ENCODE measurements at places on chromosomes 3 and 15.
A peak's percentile ranks its signal among the peaks of the same experiment; 100 is the strongest.

DNA sequence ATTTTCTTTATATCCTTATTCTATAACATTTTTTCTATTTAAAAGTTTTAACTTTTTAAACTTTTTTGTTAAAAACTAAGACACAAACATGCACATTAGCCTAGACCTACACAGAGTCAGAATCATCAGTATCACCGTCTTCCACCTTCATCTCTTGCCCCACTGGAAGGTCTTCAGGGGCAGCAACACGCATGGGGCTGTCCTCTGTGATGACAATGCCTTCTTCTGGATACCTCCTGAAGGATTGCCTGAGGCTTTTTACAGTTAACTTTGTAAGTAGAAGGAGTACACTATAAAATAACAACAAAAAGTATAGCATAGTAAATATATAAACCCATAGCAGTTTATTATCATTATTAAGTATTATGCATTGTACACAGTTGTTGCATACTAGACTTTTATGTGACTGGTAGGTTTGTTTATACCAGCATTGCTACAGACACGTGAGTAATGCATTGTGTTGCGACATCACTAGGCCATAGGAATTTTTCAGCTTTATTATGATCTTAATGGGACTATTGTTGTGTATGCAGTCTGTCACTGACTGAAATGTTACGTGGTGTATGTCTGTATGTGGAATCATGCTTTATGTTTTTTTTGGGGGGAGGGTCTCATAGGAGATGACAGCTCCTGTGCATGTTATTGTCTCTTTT lies 18.2 kb downstream of the ATP1B3 start:
- DNase-seq = peak; percentile 47

- no peak for DNase-seq
These were observed 73.4 kb downstream of the GTPBP8 start for GRCh38 chr3:113064183-113064582.

GRCh38 chr15:78662028-78662427 lies 21.0 kb upstream of the CHRNB4 start:
- no peak for DNase-seq

DNA sequence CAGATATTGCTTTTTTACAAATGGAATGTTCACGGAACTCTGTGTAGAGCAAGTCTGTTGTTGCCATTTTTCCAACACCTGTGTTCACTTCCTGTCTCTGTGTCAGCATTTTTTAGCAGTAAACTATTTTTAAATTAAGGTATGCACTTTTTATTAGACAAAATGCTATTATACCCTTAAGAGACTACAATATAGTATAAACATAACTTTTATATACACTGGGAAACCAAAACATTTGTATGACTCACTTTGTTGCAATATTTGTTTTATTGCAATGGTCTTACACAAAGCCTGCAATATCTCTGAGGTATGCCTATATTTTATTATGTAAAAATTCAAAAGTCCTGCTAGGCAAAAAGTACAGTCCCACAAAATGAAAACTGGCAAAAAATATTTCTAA lies 39.8 kb upstream of the FGF7 start:
- no peak for DNase-seq

GRCh38 chr3:122235147-122235546 lies 51.7 kb downstream of the CASR start:
- DNase-seq = no peak

DNA sequence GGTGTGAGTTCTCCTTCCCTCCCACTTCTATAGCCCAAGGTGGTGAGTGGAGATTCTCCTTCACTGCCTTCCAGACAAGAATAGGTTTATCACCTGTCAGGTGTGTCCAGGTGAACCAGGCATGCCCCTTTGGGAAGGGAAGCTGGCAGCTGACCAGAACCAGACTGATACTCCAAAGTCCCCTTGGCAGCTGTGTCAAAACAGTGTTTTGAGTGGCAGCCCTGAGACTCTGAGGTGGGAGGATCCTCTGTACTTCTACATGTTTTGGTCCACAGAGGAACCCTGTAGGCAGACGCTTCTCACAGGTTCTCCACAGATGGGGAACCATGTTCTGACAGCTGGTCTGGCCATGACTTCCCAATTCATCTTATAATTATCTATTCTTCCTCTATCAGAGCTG lies 30.1 kb downstream of the ISL2 start:
- DNase-seq = no peak

DNA sequence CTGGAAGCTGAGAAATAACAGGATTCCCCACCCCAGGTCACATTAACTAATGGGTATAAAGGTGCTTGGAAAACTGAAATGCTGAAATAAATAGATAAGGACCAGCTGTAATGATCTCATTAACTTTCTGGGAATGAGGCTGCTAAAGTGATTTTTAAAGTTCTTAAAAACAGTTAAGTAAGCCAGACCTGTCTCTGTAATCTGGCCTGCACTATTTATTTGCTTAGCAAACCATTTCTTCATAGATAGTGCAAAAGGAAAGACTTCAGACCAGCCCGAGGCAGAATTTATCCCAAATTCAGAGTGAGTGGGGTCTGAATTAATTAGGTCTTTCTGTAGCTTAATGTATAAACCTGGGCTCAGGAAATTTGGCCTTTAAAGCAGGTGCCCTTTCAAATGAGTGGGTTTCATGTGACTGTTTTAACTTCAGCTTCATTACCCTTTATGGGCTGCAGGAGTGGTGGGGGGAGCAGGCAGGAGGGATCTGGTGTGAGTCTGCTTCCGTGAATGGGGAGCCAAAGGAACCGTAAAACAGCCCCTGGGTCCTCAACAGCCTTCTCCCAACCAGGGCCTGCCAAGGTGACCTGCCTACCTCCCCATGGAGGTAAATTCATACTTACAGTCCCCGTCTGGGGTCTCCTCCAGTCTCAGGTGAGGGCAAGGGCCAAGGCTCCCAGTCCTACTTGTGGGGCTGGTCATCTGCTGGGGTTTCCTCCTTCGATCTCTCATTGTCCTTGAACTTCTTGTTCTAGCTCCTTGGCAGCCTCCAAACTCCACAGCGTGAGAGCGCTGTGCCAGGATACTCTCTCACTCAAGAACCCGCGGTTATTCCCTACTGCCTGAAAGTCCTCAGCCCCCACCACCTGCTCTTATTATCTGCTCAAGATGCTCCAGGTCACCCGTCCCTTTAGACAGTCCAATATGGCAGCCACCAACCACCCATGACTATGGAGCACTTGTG lies 31.2 kb downstream of the MAGEF1 start:
- DNase-seq = no peak

- peak; percentile 77 for DNase-seq
These were observed at the start of gene SH3BP5 for GRCh38 chr3:15332405-15333098. Gene SH3BP5, minus strand, starts transcription at chr3:15332586. Its CDS starts 178 bp downstream, at chr3:15332408.

DNA sequence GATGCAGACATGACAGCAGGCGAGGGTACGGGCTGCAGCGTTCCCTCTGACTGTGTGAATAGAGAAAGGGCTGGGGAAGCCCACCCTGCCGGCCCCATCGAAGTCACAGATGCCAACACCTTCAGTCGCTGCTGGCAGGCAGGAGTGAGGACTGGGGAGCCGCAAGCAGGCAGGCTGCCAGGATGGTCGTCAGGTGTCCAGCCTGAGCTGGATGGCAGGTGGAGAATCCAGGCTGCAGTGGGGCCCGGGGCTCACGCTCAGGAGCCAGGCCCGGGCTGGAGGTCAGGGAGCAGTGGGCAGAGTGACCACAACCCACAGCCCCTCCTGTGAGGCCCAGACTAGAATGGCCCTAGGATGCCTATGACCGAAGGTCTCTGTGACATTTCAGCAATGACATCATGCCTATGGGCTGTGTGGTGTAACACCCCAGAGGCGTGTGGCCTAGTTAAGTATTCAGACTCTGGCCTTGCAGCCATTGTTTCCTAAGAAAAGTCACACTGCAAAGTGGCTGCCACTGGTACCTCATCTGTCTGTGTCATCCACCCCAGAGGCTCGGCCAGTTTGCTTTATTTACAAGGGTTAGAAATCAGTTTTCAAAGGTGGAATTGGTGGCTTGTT lies 15.7 kb downstream of the PRR23E start:
- no peak for DNase-seq

DNA sequence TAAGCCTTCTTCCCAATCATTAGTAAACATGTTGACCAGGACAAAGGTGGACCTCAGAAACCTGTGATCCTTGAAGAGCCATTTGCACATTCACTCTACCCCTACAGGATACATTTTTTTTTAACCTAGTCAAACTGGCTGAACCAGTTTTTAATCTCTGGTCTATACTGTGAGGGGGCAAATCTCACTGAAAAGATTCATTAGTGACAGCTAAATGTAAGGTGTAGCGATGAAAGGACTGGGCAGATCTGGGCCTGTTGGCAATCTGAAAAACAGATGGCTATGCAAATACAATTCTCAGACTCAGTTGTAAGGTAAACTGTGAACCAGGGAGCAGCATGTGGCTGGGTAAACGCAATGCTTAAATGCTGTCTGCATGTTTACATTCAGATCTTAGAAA lies 75.6 kb upstream of the SNTN start:
- DNase-seq = no peak

DNA sequence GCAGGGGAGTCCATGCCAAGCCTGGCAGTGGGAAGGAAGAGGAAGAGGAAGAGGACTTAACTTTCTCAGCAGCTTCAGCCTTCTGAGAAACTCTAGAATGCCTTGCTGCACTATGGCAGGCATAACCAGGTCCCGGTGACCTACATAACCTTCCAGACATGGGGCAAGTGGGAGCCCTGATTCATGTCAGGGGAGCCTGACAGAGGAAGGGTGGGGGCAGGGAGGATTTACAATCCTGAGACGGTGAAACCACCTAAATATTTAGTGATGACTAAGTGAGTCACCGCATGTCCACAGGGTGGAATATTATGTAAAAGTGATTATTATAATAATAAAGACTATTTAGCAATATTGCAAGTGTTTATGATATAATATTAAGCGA lies 46.7 kb downstream of the AMOTL2 start:
- DNase-seq = no peak

- DNase-seq = no peak
These were observed 289.9 kb upstream of the RASGRP1 start for GRCh38 chr15:38854506-38854905.

DNA sequence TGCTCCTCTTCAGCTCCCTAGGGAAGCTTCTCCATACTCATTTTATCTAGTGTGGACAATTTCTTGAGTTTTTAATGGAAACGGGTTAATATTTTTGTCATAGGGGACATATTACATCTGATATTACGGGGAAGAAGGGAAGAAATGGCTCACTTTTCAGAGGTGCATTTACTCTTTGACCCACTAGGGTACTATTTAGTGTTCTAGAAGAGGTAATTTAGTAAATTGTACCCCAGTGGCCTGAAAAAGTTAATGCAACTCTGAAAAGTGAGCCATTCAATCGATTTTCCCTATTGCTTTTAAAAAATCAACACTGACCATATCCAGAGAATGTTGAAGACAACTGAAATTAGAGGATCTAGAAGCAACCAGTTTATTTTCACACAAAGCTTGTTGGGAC lies 71.2 kb downstream of the MAP2K5 start:
- no peak for DNase-seq

DNA sequence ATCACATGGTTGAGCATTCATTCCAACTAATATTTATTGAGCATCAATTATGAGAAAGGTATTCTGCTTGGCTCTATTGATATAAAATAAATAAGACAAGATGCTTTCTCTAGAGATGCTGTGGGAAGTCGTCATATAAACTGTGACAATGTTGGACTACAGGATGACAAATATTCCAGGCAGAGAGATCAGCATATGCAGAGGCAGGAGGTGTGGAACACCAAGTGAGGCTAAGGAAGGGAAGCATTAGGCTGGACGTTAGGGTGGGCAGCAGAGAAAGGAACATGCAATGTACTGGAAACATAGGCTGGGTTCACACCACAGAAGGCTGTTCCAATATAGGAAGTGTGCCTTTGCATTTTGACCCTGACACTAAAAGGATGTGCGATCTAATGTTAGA lies 38.6 kb downstream of the CD200 start:
- no peak for DNase-seq

GRCh38 chr3:171821778-171822358 lies 11.6 kb upstream of the PLD1 start:
- no peak for DNase-seq

GRCh38 chr3:127831723-127832172 lies 9.4 kb upstream of the MGLL start:
- no peak for DNase-seq
